ENCODE measurements at places on chromosomes 6 and 20. TPM values are rescaled to one million over a fixed set of nuclear protein-coding genes. Genes with fewer than 3 reads are reported as not detected.

- H3K4me1 ChIP-seq, result peaks cover 32% of the 10 kb centered on the region
- no peak overlapping the region for H3K4me3 ChIP-seq
- no peak overlapping the region for H3K27ac ChIP-seq
- no peaks in the 10 kb centered on the region for H3K36me3 ChIP-seq
- no peaks in the 10 kb centered on the region for H3K27me3 ChIP-seq
Measured at GRCh38 chr6:62612471-62612870, 326.4 kb upstream of the KHDRBS2 start.

Gene BHLHE23
- 0.49 TPM for total RNA-seq

DNA sequence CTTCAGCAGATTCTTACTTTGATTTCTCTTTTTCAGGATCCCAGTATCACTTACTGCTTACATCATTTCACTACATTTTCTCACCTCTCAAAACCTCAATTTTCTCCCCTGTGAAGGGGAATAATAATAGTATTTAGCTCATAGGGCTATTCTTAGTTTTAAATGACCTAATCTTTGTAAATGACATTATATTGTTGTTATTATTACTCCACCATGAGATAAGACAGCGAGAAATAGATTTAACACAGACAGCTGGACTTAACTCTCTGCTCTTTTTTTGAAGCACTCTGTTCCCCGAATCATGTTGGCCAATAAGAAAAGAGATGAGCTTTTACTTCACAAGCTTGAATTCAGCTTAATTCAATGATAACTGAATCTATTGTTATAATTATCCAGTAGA is 108.5 kb upstream of the QKI start:
- H3K27ac ChIP-seq, result no peak overlapping the region
- DNase-seq, result no peak
- no peaks in the 10 kb centered on the region for H3K36me3 ChIP-seq
- no peak overlapping the region for H3K4me3 ChIP-seq
- H3K27me3 ChIP-seq, result no peaks in the 10 kb centered on the region

Gene TRDN
- not detected for total RNA-seq

- H3K4me1 ChIP-seq, result no peaks in the 10 kb centered on the region
- DNase-seq, result peak; percentile 17
- H3K4me3 ChIP-seq, result no peak overlapping the region
- no peaks in the 10 kb centered on the region for H3K36me3 ChIP-seq
- no peaks in the 10 kb centered on the region for H3K27me3 ChIP-seq
Measured at GRCh38 chr20:19073584-19074218, 138.7 kb upstream of the SLC24A3 start.

DNA sequence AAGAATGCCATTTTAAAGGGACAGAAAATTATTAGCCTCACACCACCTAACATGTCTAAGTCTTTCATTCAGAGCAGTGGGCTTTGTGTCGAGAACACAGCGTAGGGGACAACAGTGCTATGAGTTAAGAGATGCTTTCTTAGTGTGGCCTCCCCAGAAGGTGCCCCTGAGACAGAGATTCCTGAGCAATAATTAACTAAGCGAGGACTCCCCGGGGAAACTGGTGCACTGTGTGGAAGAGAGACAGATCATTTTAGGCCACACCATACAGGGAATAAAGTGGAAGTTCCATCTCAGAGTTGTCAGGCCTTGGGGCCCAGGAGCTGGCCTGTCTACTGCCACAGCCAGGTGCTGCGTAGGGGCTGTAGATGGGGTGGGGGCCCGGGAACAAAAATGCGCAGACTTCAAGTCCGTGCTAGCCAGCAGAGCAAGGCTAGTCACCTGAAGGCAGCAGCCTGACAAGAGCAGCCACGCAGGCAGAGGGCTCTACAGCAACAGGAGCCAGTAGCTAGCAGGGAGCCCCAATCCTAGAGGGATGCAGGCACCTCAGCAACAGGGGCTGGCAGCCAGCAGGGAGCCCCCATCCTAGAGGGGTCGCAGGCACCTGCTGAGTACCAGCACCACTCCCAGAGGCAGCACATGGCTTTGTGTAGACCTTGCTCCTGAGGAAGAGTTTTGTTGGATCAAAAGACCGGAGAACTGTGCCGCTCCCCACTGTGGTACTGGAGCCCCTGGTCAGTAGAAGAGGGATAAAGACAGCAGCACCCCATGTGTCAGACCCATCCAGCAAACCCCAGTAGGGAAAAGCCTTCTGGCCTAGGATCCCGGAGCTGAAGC is 63.0 kb upstream of the NXT1 start:
- H3K27ac ChIP-seq, result peak overlapping the region; percentile 46
- H3K4me3 ChIP-seq, result no peak overlapping the region
- no peaks in the 10 kb centered on the region for H3K27me3 ChIP-seq
- no peaks in the 10 kb centered on the region for H3K36me3 ChIP-seq
- peaks cover 13% of the 10 kb centered on the region for H3K4me1 ChIP-seq

DNA sequence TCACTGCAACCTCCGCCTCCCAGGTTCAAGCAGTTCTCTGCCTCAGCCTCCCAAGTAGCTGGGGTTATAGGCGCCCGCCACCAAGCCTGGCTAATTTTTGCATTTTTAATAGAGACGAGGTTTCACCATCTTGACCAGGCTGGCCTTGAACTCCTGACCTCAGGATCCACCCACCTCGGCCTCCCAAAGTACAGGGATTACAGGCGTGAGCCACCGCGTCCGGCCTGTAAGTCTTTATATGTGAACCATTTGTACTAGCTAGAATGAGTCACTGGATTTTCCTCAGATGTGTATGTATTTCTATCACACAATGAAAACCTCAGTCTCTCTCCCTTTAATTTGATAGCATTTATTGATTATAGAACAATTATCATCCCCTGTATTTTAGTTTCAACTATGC is 34.0 kb downstream of the ITCH start:
- H3K4me3 ChIP-seq, result no peak overlapping the region
- no peak overlapping the region for H3K27ac ChIP-seq
- no peaks in the 10 kb centered on the region for H3K27me3 ChIP-seq
- H3K4me1 ChIP-seq, result peaks cover 3% of the 10 kb centered on the region
- no peak for DNase-seq

Gene CASS4
- total RNA-seq, result 0.67 TPM

DNA sequence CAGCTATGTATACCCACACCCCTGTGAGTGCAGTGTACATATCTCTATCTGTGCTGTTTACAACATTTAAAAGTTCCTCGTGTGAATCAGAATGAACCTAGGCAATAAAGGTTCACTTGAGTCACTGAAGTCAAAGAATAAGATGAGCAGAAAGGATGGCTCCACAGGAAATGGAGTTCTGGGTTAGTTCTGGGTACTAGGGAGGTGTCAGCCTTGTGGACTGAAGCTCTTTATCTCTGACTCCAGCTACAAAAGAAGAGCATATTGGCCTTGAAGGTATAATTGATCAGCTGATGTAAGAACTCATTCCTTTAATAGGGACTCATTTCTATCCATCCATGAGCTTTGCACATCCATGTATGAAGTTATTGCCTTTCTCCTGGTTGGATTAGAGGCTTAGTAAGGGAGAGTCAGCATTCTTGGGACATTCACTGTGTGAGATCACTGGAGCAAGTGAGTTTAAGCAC is 73.9 kb upstream of the BACH2 start:
- H3K4me3 ChIP-seq, result no peak overlapping the region
- H3K36me3 ChIP-seq, result no peaks in the 10 kb centered on the region
- peaks cover 11% of the 10 kb centered on the region for H3K4me1 ChIP-seq
- no peak for DNase-seq
- no peaks in the 10 kb centered on the region for H3K27me3 ChIP-seq

DNA sequence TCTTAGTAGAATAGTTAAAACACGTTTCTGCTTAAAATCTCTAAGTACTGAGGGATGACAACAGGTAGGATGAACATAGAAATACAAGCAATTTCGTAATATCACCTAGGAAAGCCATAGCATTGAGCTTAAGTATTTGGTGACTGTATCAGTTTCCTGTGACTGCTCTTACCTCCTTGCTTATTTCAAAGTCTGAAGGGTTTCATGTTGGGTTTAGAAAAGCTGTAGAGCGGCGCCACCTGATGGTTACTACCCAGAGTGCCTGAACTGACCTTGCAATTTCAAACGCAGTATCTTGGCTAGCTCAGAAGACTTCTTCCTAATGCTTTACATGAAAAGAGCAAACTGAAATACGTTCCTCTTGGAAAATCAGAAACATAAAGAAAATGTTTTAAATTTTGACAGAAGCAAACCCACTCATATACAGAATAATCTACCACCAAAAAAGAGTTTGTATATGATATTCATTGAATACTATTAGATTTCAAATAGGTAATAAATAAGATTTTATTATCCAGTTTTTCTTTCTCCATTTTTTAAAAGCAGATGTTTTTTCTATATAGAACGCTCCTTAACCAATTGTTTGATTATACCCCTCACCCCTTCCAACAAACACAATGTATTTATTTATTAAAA is 82.3 kb upstream of the RIPOR2 start:
- no peaks in the 10 kb centered on the region for H3K36me3 ChIP-seq
- peaks cover 3% of the 10 kb centered on the region for H3K4me1 ChIP-seq
- H3K27ac ChIP-seq, result no peak overlapping the region
- H3K4me3 ChIP-seq, result no peak overlapping the region
- peak; percentile 32 for DNase-seq
- no peaks in the 10 kb centered on the region for H3K27me3 ChIP-seq

GRCh38 chr6:145209272-145209671 is 526.0 kb downstream of the EPM2A start:
- H3K4me3 ChIP-seq, result no peak overlapping the region
- H3K27me3 ChIP-seq, result no peaks in the 10 kb centered on the region
- no peaks in the 10 kb centered on the region for H3K4me1 ChIP-seq

- H3K27me3 ChIP-seq, result no peaks in the 10 kb centered on the region
- H3K4me1 ChIP-seq, result no peaks in the 10 kb centered on the region
- DNase-seq, result no peak
- H3K27ac ChIP-seq, result no peak overlapping the region
Measured at GRCh38 chr6:9532621-9533557, 882.0 kb downstream of the TFAP2A start.

Gene SPATA25
- total RNA-seq, result 7.3 TPM

Gene FGD2
- not detected for total RNA-seq

DNA sequence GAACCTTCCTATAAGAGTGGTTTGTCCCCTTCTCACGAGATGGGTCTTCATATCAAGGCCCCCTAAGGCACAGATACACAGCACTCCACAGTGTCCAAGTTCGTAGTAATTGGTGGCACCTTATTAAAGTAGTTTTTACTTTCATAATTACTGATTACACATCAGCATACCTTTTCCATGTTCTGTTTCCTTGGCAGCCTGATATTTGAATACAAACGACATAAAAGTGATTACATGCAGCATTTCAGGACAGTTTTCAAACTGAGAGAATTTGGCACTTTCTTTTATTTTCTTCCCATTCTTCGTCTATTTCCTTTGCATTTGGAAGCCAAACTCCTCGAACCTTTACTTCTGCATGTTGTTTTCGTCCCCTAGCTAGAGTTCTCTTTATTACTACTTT is 139.7 kb downstream of the MTHFD1L start:
- H3K4me3 ChIP-seq, result no peak overlapping the region
- H3K36me3 ChIP-seq, result no peaks in the 10 kb centered on the region
- no peak overlapping the region for H3K27ac ChIP-seq
- DNase-seq, result no peak

Gene PACRG
- total RNA-seq, result not detected

GRCh38 chr6:45420909-45421708 is 43.4 kb upstream of the SUPT3H start:
- DNase-seq, result no peak
- no peak overlapping the region for H3K27ac ChIP-seq
- H3K4me1 ChIP-seq, result peaks cover 7% of the 10 kb centered on the region
- peak overlapping the region; percentile 38 for H3K4me3 ChIP-seq
- H3K36me3 ChIP-seq, result no peaks in the 10 kb centered on the region

Gene OR2H2
- not detected for total RNA-seq

- H3K27me3 ChIP-seq, result no peaks in the 10 kb centered on the region
- no peak for DNase-seq
- no peaks in the 10 kb centered on the region for H3K4me1 ChIP-seq
- no peak overlapping the region for H3K27ac ChIP-seq
Measured at GRCh38 chr6:124479991-124480430, 482.2 kb upstream of the RNF217 start.

GRCh38 chr6:45681860-45682511 is 304.3 kb upstream of the SUPT3H start:
- H3K4me1 ChIP-seq, result no peaks in the 10 kb centered on the region
- H3K27me3 ChIP-seq, result no peaks in the 10 kb centered on the region
- no peak overlapping the region for H3K4me3 ChIP-seq
- no peak overlapping the region for H3K27ac ChIP-seq
- no peaks in the 10 kb centered on the region for H3K36me3 ChIP-seq
- no peak for DNase-seq

DNA sequence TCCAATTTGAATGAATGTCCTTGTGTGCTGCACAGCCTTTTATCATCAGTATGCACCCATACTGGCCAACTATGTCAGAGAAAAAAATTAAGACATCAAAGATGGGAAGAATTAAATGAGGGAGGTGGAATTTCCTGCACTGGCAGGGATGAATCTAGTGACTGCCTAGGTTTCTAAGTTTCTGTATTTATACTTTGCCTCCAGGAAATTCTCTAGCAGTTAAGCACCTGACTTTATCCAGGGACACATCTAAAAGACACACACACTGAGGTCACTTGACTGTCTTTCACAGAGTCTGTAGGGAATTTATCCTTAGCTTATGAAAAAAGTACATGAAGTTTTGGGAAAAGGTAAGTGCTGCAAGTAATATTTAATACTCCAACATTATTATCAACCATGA is 636.5 kb upstream of the PTCHD4 start:
- DNase-seq, result no peak
- H3K27ac ChIP-seq, result no peak overlapping the region
- no peaks in the 10 kb centered on the region for H3K27me3 ChIP-seq
- no peak overlapping the region for H3K4me3 ChIP-seq
- H3K4me1 ChIP-seq, result no peaks in the 10 kb centered on the region

- no peak for DNase-seq
- H3K36me3 ChIP-seq, result no peaks in the 10 kb centered on the region
- H3K4me1 ChIP-seq, result no peaks in the 10 kb centered on the region
- H3K27ac ChIP-seq, result no peak overlapping the region
Measured at GRCh38 chr20:62780696-62781095, 15.6 kb upstream of the MRGBP start.

Gene TMEM244
- not detected for total RNA-seq

- H3K4me1 ChIP-seq, result no peaks in the 10 kb centered on the region
- H3K36me3 ChIP-seq, result no peaks in the 10 kb centered on the region
- DNase-seq, result no peak
Measured at GRCh38 chr6:70957284-70957617, 391 bp upstream of the B3GAT2 start.

GRCh38 chr6:2209226-2209809 is 36.1 kb downstream of the GMDS start:
- H3K4me3 ChIP-seq, result no peak overlapping the region
- DNase-seq, result peak; percentile 82

DNA sequence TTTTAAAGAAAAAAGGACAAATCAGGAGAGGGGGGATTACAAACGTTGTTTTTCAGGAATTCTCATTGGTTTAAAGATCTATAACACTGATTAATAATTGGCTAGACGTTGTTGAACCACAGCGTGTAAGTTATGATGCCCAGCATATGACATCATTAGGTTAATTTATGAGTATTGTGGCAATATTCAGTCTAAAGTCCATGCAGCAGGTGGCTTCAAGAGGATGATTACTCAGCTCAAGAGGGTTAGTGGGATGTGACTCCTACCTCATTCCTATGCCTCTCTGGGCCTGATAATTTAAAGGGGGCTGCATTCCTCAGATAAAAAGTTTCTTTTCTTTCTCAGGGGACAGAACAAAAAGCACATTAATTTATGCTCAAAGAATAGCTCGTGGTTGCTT is 1309.0 kb downstream of the EPHA7 start:
- H3K4me3 ChIP-seq, result no peak overlapping the region
- H3K4me1 ChIP-seq, result peaks cover 7% of the 10 kb centered on the region
- H3K36me3 ChIP-seq, result no peaks in the 10 kb centered on the region

All from Caco-2 (cell line).